ENCODE measurements at places on chromosomes 5 and 9.

DNA sequence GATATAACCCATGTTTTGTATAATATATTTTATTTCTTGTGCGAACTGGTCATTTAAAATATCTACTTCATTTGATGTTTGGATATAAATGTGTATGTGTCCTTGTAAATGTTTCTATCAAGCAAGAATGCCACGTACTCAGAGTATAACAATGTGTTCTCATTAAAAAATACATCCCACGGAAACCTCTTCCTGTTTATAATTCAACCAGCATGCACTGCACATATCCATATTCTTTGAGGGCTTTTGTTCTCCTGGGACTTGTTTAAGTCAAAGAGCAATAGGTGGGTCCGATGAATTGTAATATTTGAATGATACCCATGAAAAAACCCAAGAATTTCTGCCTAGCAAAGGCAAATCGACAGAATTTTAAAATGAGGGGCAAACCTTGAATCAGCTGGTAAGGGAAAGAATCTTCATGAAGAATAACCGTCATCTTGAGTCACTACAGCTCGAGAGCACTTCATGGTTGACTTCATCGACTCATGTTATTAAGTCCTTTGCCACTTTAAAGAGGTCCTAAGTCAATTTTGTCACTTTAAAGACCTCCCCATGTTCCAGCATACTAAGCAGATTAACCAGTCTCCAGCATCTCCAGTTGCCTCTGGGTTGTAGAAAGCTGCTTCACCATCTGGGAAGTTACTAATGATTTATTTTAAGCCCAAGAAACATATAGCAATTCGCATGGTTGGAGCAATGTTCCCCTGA, 80.6 kb downstream of the NPR3 start:
- DNase-seq: no peak

DNA sequence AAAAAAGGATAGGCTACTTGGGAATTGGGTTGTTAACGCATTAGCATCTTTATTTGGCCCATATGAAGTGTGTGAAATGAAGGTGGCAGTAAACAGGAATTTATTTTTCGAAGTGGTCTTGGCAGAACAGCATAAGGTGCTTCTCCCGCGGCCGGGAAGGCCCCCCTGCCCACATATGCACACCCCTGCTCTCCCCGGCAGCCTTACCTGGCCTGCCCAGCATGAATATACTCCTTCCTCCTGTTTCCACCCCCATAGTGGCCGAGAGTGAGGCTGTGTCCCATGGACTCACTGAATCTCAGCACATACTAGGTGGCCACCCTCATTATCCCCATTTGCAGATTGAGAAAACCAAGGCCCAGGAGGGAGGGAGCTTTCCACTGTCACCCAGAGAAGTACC, 54.0 kb upstream of the OLFM1 start:
- DNase-seq: no peak

GRCh38 chr9:90838581-90839154, 37.0 kb downstream of the SYK start:
- DNase-seq: no peak

DNA sequence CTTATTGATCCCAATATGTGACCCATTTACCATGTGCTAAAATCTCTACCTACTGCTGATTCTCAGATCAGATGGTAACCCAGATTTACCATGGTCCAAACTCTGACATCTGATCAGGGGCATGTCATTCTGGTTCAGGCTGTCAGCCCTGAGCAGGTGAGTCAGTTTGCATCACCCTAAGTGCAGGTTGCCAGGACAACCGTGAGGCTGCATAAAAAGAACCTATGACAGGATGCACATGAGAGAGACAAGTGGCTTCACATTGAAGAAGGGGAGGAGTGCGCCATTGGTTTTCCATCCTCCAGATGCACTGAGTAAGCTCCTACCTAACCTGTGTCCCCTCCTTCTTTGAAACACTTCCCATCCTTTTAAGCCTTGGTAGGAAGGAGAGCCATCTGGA, 801 bp upstream of the PRSS3 start:
- DNase-seq: no peak

- DNase-seq: no peak
These were observed 28.2 kb downstream of the TRPC7 start for GRCh38 chr5:136337039-136337625.

DNA sequence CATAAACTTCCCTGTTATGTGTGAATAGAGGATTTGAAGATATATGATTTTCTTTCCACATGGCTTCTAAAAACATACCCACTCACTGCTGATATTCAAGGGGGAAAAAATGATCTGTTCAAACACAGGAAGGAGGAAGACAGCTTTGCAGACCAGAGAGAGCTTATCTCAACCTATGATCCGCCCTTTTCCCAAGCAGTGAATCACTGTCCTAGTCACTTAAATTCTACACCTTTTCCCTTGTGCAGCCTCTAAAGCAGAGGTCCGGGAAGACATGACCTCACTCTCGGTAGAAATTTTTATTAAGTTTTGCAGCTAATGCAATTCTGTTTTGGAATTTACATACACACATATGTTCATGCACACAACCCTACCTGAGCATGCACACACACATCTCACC, 197.2 kb downstream of the DIRAS2 start:
- DNase-seq: no peak

DNA sequence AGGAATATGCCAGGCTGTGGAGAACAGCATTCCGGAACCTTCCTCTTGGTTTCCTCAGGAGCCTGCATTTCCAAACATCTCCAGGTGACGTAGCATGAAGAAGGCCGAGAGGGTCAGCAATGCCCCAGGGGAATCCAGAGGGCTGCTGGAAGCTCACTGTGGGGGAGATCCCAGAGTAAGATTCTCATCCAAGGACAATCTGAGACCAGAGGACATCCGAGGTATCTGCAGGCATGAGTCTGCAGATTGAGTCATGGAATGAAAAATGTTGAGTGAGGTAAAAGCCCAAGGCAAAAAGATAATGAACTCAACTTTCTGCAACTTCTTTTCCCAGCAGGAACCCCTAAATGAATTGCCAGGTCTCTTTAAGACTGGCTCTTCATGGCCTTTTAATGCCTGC, 73.5 kb downstream of the KIF4B start:
- DNase-seq: no peak

DNA sequence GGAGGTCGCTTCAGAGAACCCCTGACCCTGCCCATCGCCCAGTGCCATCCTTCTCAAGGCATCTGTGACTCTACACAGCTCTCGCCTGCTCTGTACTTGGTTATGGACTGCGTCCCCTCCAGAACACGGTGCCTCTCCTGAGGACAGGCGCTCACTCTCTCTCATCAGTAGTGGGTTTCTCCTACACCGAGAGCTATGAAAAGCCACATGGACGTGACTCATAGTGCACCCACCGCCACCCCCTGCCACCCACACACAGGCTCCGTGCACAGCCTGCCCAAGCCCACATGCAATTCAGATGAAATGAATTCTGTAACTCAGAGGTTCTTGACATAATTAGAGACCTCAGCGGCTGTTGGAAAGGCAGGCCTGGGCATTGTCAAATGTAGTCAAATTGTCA, 13.9 kb downstream of the GTF3C5 start:
- no peak for DNase-seq

- no peak for DNase-seq
These were observed 1793.8 kb upstream of the WWC1 start for GRCh38 chr5:166497496-166498104.

GRCh38 chr5:15074651-15075050, 203.1 kb upstream of the ANKH start:
- DNase-seq: no peak

GRCh38 chr9:110975969-110976368, 62.3 kb downstream of the LPAR1 start:
- DNase-seq: no peak

DNA sequence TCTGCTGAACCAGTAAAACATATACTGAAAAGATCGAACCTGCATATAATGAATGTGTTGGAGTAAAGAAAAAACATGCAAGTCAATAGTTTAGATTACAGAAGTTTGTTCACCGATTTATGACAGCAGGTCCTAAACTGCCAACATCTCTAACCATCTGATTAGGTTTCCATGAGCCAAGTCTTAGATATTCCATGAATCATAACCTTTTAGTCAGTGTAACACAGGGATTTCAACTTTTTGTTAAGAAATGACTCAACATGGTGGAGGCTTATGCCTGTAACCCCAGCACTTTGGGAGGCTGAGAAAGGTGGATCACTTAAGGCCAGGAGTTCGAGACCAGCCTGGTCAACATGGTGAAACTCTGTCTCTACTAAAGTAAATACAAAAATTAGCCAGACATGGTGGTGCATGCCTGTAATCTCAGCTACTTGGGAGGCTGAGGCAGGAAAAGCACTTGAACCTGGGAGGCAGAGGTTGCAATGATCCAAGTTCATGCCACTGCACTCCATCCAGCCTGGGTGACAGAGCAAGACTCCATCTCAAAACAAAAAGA, 38.7 kb downstream of the APC start:
- no peak for DNase-seq

DNA sequence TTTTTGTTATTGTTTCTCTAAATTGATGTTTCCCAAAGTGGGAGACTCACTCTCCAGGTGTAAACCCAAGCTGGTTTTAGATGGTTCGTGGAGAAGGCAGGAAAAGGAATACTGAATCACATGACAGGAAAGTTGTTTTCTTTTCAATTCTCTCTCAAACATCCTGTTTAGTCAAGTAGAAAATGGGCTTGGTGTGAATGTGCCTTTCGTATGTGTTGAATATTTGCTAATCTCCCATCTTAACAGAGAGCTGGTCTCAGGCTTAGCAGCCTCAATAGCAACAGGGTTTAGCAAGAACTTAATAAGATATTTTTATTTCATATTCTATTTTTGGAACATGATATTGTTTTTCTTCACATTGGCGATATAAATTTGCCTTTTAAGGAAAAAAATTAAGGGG, 119.7 kb downstream of the INSYN2B start:
- no peak for DNase-seq

GRCh38 chr5:172077664-172078425, 71.4 kb upstream of the FBXW11 start:
- no peak for DNase-seq

DNA sequence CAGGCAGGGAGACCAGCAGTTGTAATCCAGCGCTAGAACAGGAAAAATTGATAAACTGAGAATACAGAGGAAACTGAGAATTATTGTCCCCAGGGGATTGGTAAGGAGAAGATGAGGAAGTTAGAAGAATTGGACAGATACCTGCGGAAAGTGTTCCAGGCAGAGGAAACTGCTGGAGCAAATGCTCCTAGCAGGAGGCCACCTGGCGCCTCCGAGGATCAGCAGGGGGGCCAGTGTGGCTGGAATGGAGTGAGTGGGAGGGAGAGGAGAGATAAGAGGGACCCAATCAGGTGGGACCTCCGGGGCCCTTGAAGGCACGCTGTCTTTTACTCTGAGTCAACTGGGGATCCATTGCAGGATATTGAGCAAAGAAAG, 695 bp upstream of the ANXA6 start:
- DNase-seq: no peak

GRCh38 chr9:133855802-133856521, 117.8 kb upstream of the SARDH start:
- no peak for DNase-seq

DNA sequence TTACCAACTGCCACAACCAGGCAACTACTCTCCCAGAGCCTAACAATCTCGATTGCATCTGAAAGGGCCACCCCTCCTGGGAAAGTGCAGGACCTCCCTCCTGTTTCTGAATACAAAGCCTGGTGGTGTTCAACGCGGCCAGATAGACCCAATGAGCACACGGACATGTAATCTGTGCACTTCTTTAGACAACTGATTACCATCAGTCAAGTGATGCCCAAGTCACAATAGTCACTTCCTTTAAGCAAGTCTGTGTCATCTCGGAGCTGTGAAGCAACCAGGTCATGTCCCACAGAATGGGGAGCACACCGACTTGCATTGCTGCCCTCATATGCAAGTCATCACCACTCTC, 739 bp downstream of the C9orf72 start:
- DNase-seq: no peak

DNA sequence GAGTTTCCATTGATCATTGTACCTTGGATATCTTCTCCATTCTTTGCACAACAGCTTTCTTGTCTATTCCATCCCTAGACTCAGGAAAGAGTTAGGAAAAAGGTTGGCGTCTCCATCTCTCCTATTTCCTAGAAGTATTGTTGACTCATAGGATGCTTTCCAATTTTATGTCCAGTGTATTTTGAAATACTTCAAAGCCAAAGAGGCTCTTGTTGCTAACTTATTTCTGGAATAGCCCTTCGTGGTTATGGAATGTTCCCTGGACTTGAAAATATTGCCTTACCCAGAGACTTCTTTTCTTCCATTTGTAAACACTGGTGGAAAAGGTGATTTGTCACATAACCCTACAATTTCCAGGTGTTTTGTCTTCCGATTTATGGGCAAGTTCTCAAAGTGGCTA, 402.3 kb upstream of the ZNF608 start:
- DNase-seq: no peak

DNA sequence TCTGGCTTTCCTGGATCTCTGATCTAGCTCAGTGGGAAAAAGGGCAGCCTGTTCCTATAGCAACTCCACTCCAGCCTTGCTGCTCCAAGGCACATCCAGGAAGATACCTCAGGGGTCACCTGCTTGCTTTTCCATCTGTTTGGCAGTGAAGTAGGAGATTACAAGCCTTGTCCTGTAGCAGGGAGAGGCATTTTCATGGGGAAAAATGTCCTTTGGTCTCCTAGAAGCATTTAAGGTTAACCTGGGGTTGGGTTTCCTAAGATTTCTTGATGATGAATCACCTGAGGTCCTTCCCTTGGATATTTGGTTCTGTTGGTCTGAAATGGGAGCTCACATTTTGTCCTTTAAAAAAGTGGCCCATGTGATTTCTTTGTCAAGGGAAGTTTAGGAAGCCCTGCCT, 1.5 kb upstream of the TMEM174 start:
- no peak for DNase-seq

DNA sequence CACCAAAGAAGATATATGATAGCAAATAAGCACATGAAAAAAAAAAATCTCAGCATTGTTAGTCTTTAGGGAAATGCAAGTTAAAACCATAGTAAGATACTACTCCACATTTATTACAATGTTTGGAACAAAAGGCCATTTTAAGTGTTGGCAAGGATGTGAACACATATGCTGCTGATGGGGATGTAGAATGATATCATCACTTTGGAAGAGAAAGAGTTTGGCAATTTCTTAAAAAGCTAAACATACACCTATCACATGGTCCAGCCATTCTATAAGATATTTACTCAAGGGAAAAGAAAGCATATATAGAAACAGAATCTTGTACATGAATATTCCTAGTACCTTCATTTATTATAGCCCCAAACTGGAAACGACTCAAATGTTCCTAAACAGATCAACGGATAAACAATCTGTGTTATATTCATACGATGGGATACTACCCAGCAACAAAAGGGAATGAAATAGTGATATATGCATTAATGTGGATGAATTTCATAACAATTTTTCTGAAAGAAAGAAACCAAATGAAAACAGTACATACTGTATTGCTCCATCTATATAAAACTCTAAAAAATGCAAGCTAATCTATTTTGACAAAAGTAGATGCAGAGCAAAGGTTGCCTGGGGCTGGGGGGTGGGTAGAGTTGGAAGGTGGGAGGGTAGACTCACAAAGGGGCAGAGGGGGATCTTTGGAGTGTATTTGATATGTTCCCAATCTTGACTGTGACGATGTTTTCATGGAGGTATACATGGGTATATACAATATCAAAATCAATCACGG, 45.7 kb upstream of the SMAD5 start:
- DNase-seq: no peak
